ENCODE measurements at places on chromosomes 1 and 21. TPM values are rescaled to one million over a fixed set of nuclear protein-coding genes. Genes with fewer than 3 reads are reported as not detected.

DNA sequence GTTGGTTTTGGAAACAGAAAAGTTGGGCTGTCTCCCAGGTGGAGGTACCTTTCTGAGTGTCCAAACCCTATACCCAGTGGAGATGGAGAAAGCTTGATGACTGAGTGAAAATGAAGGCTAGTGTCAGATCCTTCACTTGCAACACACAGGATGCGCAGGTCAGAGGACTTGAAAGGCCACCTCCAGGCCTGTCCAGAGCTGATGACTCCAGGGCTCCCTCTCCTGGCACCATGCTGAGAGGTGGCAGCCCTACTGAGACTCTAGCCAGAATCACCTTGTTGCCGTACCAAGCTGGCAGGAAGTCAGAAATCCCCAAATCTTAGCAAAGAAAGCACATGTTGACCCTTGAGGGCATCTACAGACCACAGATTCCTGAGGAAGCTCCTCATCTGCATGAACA is 16.4 kb downstream of the KNCN start:
- no peak for DNase-seq

GRCh38 chr1:167832693-167833092 is 81.2 kb downstream of the ADCY10 start:
- DNase-seq, result no peak

GRCh38 chr1:68128157-68128556 is 77.7 kb upstream of the DIRAS3 start:
- DNase-seq, result no peak

DNA sequence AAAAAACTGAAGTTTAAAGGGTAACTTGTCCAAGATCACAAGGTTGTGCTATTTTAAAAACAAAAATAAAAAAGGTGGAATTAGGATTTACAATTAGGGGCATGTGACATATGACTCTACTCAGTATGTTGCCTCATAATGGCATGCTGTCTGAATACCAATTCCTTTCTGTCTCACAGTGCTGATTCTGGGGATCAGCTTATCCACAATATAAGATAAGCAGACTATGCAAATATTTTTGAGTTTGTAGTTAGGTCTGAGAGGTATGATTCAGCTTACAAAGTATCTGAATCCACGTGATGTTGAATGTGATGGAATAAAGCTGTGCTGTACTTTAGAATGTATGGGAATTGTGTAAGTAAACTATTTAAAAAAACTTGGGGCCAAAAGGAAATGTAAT is 216.6 kb downstream of the HHIPL2 start:
- DNase-seq, result no peak

- no peak for DNase-seq
These were observed 36.6 kb downstream of the XCL1 start for GRCh38 chr1:168613038-168613451.

DNA sequence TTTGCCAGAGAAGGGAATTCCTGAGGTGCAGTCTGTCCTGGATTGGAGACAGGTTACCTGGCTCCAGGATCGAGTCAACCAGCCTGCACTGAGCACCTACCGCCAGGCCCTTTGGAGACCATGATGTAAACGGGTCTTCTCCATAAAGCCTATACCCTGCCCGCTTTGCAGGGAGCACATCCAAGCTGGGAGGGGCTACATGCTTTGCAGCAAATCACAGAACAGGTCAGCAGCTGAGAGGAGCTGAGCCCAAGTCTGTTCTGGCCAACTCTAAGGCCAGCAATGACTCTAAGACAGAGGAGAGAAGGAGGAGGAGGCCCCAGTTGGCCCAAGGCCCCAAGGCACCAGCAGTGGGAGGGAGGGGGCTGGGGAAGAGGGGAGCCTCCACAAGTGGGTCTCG is 15.5 kb upstream of the RSPO1 start:
- DNase-seq, result no peak

GRCh38 chr1:233367057-233367803 is 39.7 kb downstream of the MAP3K21 start:
- no peak for DNase-seq

DNA sequence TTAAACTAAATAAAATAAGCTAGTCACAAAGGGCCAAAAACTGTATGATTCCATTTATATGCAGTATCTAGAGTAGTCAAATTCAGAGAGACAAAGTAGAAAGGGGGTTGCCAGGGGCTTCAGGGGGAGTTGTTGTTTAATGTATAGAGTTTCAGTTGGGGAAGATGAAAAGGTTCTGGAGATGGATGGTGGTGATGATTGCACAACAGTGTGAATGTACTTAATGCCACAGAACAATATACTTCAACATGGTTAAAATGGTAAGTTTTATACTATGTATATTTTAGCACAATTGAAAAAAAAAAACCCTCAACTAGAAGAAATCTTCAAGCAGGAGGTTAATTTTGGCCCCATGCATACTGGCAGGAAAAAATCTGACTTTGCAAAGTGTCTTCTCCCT is 24.3 kb downstream of the VAV3 start:
- DNase-seq, result no peak

- no peak for DNase-seq
These were observed 221.8 kb upstream of the HOOK1 start for GRCh38 chr1:59592924-59593323.

DNA sequence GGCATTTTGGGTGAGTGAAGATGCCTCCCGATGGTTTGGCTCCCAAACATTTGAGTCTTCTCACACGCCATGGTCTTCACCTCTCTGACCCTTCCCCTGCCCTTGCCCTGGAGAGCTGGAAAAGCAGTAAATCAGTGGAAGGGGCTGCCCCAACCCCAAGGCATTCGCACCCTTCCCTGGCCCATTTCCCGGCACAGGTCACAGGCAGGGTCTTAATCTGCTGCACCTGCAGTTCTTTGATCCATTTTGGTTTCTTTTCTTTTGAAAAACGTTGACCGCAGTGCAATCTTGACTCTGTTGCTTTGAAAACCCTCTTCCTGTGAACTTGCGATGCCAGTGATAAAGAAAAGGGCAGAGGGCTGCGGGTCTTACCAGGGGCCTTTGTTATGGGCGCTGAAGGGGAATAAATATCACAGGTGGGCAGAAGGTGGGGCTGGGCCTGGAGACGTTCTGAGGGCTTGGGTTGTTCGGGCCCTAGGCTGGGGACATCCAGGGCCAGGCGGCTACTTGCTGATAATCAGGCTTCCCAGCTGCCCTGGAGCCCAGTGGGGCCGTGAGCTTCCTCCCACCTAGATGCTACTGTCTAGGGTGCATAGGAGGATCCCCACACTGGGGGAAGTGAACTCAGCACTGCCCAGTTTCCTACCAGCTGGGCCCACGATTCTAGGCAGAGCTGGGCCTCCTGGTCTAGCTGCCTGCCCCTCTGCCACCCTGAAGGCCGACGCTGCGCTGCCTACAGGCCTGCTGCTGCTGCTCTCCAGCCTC is 38.6 kb upstream of the EPS8L3 start:
- no peak for DNase-seq

GRCh38 chr1:1283821-1284220 is 3.6 kb downstream of the SCNN1D start:
- no peak for DNase-seq

GRCh38 chr1:217095050-217095622 is 371.9 kb upstream of the ESRRG start:
- DNase-seq, result no peak

DNA sequence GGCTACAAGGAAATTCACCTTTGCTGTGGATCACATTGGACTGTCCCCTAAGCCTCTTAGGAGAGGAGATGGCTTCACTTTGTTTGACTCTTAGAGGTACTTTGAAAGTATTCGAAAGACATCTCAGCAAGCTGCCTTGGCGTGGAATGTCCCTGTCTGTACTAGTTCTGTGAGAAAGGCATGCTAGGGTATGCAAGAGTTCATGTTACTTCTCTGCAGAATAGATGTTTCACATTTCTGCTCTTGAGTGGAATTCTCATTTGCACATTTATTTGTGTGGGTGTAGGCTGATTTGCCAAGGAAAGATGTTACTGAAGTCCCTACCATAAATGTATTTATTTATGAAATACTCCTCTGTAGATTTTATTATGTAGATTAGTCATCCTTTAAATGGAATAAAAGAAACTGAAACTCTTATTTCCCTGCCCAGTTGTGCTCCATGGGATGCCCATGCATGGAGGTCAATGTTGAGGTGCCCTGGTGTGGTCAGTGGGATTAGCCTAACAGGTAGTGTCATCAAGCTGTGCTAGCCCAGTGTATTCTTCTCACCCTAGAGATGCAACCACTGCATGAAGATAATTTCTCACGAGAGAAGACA is 13.8 kb downstream of the MIA3 start:
- no peak for DNase-seq

GRCh38 chr21:23837564-23837963 is 1769.7 kb downstream of the MRPL39 start:
- DNase-seq, result no peak

DNA sequence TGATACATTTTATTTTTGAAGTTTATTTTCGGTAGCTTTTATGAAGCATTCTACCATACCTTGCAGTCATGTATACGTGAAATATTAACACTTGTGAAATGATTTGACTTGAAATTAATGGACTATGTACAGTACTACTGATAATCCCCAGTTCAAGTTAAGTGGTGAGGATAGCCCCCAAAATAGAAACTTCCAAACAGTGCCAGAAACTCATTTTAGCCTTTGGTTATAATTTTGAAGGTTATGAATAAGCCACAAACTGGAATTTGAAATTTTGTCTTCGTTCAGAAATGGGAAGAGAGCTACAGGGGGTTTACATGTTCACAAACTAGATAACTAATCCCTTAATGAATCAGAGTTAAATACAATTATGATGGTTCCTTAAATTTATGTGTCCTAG is 1.5 kb upstream of the HNRNPU start:
- DNase-seq, result no peak

DNA sequence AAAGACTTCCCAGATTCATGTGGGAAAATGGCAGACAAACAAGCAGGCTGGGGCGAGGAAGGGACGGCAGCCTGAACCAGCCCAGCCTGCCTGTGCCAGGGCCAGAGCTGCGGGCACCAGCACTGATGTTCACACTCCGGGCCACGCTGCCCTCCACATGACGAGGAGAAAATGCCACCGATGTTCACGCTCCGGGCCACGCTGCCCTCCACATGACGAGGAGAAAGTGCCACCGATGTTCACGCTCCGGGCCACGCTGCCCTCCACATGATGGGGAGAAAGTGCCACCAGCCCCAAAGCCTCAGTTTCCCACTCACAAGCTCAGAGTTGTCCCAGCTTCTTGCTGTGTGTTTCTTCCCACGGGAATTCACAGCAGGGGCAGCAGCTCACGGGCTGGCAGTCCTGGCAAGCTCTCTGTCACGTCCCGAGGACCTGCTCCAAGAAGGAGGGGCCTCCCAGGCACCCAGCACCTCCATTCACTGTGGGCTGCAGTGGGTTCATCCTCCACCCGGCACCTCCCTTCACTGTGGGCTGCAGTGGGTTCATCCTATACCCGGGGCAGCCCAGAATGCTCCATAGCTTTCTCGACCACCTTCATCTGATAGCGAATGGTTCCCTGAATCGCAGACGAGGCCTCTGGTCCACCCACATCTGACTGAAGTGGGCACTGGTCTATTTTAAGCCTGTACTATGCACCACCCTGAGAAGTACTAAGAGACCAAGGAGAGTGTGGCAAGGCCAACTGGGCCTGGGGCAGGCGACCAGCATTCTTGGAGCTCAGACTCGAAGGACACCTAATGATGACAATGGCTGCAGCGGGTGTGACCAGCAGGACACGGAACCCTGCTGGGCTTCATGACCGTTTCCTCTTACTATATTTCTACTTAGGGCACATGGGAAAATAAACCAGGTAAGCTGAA is 108.8 kb downstream of the NPHP4 start:
- no peak for DNase-seq

DNA sequence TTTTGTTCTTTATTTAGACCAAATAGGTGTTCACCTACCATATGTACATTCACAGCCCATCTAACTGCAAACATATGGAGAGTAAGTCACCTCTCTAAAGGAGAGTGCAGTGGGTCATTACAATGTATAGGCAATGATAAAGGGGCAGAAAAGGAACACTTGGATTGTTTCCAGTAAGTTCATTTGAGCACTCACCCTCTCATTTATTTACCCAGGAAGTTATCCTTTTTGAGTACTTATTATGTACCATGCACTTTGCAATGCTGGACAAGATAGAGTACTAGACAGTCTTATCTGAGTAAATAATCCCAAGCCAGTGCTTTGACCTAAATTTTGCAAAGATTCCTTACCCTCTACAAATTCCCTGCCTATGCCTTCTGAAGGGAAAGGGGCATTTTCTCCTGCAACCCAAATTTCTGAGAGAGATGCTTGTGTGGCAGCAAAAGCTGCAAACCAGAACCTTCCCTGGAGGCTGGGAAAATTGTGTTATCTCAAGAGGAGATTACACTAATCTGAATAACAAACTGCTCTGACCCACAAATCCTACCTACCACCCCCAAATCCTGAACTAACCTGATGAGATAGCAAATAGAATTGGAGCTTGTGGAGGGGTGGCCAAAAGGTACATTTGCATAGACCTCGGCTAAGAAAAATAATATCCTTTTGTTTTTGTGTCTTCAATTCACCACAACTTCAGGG is 18.6 kb upstream of the RGS8 start:
- no peak for DNase-seq

- no peak for DNase-seq
These were observed 10.0 kb upstream of the MCOLN3 start for GRCh38 chr1:85058311-85058710.

GRCh38 chr1:28411656-28412055 is 42.1 kb downstream of the PHACTR4 start:
- no peak for DNase-seq

DNA sequence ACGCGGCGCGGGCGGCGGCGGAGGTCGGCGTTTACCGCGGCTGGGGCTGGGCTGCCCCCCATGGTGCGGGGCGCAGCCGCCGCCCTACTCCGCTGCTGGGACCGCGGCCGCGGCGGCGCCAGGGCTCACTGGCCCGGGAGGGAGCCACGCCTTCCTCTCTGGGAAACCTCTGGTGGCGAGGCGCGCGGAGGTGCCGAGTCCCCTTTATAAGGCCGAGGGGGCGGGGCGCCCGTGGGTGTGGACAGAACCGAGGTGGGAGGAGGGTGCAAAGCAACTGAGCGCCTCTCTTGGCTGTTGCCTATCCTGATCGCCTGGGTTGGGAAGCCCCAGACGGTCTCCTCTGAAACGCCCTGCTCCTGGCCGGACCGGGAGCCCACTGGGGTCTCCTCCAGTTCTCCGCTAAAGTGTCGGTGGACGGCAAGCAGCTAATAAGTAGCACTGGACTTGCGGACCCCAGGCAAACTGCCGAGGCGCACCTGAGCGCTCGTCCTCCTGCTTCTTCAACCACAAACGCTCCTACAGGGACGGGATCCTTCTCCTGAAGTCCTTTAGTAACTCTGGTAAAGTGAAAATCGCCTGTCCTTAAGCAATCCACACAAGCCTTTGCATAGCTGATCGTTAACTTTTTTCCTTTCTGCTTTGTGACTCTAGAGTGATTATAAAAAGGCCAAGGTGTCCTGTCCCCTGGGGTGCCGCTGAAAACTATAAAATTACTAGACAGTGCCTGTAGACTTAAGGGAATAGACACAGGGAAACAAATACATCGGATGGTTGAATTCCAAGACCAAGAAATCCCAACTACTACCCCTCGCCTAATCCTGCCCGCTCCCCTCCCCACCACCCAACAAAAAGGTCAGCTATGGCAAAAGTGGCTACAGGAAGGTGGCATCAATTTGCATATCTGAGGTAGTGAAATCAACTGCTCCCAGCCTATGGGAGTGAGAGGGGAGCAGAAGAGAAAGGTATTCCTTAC is at the start of gene PTGER3:
Gene PTGER3 (minus strand): TSS at position 182 of the 973 bp plus-strand sequence. CDS start 239 bp downstream, outside the sequence.
- DNase-seq, result peak; percentile 30

The HIVEP3 gene
- total RNA-seq, result 5.5 TPM

The MFN2 gene
- 719 TPM for total RNA-seq

The SPRR5 gene
- not detected for total RNA-seq

The TDRD10 gene
- 1.9 TPM for total RNA-seq

The ESRRG gene
- total RNA-seq, result 37.3 TPM

The OR2T10 gene
- not detected for total RNA-seq

The OR6N1 gene
- total RNA-seq, result not detected

The KLF17 gene
- total RNA-seq, result not detected

The KHDRBS1 gene
- total RNA-seq, result 67.5 TPM

The C8B gene
- total RNA-seq, result not detected
